ENCODE measurements at places on chromosomes 6 and 20.

GRCh38 chr6:113464960-113465359 lies 392.2 kb upstream of the MARCKS start:
- DNase-seq: no peak

- no peak for DNase-seq
Observed at GRCh38 chr20:1338801-1339200, 9.9 kb upstream of the SDCBP2 start.

DNA sequence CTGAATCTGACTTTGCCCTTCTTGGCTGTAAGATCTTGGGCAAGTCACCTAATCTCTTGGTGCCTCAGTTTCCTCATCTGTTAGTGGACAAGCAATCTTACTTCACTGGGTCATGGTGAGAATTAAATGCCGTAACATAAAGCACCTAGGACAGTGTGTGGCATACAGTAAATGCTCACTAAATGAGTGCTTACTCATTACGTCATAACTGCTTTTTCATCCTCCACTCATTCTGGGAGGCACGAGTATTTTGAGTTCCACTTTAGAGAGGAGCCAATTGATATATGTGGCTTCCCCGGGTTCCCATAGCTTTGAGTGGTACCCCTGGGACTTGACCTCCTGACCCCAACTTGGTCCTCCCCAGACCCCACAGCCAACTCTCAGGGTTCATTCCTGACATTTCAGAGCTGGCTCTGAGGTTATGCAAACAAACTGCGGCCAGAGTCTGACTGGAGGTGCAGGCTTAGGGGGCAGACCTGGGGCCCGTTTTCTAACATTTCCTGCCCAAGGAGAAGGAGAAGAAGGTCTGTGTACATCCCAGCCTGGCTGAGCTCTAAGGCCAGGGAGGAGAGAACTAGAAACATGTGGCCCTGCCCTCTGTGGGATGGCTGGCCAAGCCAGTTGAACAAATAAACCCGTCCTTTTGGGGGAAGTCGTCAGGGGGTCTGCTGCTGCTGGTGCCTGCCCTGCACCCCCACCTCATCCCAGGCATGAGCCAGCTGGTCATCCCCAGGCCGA lies 5.8 kb downstream of the ANGPT4 start:
- DNase-seq: no peak

DNA sequence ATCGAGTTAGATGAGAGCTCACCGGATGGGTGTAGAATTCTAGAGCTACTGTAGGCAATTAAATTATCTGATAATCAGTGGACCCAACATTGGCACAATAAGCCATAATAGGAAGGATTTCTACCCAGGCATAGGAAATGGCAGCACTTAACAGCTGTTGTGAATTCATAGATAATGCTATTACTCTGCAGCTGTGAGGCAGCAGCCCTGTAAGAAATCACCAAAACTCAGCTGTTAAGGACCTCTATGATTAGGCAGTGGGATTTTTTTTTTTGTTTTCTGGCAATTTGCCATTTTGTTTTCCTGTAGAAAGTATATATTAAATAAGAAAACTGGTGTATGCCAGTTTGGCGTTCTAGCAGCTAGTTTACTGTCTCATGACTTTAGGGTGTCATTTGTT lies 609.1 kb upstream of the SLC35B3 start:
- DNase-seq: no peak

DNA sequence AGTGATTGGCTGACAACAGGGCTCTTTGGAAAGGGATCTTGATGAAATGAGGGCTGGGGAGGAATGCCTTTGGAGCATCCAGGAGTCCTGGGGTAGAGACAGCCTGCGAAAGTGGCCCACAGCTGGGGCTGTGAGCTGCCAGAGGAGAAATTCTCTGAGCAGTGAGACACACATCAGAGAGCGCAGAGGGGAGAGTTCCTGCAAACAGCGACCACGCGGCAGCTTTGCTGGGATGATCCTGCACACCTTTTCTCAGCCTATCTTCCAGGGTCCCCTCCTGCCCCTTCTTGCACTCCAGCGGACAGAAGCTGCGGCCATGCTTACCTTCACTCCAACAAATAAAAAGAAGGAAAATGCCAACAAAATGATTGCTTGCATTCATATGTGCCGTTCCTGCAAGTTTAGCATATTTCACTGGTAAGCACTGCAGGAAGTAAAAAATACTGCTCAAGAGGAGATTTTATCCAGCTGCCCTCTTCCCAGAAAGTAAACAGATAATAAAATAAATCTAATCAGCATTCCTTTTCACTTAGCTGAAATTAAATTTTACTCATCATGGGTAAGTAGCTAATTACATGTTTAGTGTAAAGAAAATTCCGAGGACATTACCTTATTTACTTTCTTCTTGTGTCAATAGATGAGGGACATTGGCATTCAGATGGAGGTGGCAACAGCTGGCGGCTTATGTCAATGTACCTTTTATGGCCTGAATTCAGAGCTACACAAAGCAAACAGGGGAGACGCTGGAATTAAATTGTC lies 339.9 kb upstream of the ARID1B start:
- no peak for DNase-seq

- DNase-seq: no peak
Observed at GRCh38 chr20:9392892-9393857, 121.2 kb upstream of the LAMP5 start.

DNA sequence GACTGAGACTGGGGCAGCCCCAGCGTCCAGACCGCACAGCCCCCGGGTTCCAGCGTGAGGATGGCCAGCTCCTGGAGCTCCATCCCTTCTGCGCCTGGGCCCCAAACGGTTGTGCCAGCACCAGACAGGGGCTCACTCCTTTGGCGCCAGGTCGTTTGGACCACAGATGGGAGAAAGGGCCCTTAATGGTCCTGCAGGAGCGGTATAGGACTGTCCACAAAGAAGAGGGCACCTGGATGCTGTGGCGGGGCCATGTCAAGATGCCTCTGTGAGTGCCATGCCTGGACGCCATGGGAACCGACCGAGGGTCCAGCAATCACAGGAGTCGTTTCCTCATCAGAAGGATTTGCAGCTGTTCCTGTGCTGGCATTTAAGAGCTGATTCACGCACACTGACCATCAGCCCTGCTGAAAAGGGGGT lies 82.7 kb downstream of the DLL1 start:
- no peak for DNase-seq

DNA sequence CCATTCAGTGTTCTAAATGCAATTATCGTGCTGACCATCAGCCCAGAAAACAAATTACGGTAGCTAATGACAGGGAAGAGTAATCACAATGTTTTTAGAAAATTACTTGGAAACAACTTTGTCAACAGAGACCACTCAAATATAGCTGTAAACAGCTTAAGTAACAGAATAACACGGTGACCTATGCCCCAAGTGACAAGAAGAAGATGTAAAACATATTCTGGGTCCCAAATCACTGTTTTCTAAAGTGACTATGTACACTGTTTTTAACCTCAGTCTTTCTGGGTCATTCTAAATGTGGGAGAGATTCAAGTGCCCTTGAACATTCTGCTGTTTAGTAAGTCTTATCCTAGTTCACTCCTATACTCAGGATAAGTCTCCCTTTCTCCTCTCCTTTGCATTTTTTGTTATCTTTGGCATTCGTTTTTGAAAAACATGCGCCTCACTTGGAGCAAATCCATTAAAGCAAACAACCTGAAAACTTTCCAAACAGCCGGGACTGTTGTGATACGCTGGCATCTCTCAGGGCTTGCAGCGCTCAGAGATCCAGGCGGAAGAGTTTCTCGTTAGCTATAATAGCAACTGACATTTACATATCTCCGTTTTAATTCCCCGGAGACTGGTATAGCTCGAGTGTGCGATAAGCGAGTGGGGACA lies 114.5 kb upstream of the SOX4 start:
- no peak for DNase-seq

DNA sequence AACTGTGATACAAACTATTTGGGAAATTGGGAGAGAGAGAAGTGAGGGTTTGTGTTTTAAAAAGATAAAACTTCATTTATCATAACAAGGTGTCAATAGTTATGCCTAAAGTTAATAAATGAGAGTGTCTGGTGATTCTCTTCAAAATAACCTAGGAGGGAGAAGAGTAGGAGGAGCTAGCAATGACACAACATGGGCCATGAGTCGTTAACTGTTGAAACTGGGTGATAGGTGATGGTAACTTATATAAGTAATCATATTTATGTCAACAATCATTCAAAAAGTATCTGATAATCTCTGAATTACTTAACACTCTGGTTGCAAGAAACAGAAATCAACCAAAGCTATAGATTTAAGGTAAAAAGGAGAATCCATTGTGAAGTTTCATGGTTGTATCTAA lies 46.8 kb upstream of the INSM1 start:
- DNase-seq: no peak

DNA sequence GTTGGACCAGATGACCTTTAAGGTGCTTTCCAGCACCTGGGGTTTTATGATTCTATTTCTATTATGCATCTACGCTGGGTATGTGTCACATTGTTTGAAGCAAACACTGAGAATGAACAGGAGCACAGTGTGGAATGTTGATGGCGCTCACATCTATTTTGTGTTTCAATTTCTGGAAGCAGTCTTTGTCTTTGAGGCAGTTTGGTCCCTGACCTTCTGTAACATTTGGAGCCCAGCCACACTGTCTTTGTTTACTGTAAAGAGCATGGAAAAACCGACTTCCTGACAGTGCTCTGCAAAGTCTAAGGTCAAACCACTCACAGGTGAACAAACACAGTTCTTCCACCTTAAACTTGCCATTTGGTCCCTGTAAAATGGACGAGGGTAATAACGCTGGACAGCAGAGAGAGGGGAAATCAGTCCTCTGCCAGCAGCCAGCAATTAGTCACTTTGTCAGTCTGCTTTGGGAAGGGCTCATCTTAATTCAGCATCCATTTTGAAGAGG lies 155.5 kb downstream of the PRL start:
- no peak for DNase-seq

DNA sequence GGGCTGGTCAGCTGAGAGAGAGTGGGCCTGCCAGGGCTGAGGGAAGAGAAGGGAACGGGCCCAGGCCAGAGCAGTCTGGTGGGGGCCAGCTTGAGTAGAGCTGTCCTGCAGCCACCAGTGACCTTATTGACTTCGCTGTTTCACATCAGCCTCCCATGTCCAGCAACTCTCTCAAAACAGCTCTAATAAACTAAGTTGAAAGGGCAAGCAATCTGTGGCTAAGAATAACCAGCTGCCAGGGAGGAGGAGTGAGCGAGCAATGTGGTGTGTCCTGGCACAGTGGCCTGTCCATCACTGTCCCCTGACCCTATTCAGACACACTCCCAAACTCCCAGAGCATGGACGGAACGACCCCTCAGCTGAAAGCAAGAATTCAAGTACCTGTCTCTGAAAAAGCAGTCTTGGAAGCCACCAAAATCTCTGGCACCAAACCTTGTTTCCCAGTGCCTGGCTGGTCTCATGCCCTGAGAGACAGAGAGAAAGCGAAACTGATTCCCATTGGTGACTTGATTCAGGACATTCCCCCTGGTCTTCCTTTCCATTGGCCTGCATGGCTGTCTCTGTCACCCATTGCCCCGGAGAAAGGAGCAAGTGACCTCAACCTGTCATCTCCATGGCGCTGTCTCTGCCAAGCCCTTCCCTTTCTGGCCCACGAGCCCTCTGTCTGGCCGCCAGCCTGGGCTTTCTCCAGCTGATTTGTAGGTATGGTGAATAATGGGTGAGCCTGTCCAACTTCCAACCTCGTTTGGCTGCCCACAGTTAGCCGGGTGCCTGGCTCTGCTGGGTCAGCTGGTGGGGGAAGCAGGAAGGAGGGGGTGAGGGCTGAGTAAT lies at the start of gene DDO:
Gene DDO, minus strand, starts transcription at position 490 of the 831 bp plus-strand sequence. CDS start 2,113 bp downstream, outside the sequence.
- no peak for DNase-seq

- DNase-seq: no peak
Observed at GRCh38 chr6:83008626-83009025, 57.0 kb downstream of the UBE3D start.

DNA sequence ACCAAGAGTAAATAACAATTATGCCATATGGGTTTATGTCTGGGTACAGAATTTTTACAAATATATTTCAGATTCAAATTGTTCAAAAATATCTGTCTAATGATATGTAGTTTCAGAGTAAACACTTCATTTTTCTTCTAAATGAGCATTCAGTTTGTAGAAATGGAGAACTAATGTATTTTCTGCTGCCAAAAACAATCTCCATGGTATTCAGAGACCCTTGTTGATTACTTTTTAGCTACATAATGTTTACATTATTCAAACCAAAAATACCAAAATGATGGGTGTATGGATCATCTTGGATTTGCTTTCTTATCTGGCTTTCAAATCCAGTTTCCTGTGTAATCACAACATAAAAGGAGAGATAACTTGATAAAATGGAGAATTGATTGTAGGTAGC lies 576.0 kb upstream of the CDH4 start:
- no peak for DNase-seq

DNA sequence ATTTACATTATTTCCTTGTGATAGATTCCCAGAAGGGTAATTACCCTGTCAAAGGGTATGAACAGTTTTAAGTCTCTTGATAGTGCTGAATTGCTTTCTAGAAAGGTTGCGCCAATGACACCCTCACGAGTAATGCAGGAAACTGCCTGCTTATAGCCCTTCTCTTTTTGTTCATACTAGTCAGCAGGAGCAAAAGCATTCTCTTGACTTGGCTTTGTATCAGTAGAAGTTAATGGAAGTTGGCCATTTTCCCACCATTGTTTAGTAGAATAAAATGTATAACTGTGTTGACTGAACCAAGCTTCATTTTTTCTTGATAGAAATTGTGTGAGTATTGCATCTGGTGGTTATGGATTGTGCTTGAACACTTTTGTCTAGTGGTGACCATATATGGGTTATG lies 100.1 kb downstream of the FARS2 start:
- DNase-seq: no peak

GRCh38 chr6:165800337-165800736 lies 137.3 kb upstream of the PDE10A start:
- DNase-seq: no peak

GRCh38 chr20:48695255-48695654 lies 132.5 kb downstream of the PREX1 start:
- DNase-seq: no peak

GRCh38 chr6:78909391-78909790 lies 42.0 kb downstream of the IRAK1BP1 start:
- DNase-seq: no peak

DNA sequence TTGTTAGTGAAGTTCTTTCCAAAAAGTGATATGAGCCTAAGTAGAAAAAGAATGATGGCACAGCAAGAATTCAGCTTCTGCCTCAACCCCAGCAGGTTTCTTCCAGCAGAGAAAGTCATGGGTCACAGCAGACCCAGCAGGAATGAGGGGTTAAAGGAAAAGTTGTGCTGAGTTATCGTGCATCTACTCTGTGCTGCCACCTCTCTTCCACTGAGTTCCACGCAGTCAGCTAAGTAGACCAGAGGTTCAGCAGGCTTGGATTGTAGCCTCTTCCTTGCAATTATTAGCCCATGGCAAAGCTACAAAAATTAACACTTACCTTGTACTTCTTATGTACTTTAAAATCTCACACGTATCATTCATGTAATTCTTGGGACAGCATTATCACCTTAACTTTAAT lies 510.8 kb downstream of the PTPRT start:
- DNase-seq: no peak

GRCh38 chr6:41358503-41358902 lies 23.1 kb downstream of the NCR2 start:
- no peak for DNase-seq

- DNase-seq: no peak
Observed at GRCh38 chr6:69279805-69280204, 517.0 kb downstream of the LMBRD1 start.

- DNase-seq: no peak
Observed at GRCh38 chr6:30611150-30611855, 5.7 kb downstream of the PPP1R10 start.

GRCh38 chr6:32291543-32291942 lies 67.7 kb upstream of the NOTCH4 start:
- DNase-seq: no peak

- peak; percentile 19 for DNase-seq
Observed at GRCh38 chr20:38840894-38841470, 35.5 kb downstream of the PPP1R16B start.

- peak; percentile 71 for DNase-seq
Observed at GRCh38 chr6:32244946-32245398, 21.1 kb upstream of the NOTCH4 start.

GRCh38 chr6:1670711-1671462 lies 61.2 kb downstream of the FOXC1 start:
- no peak for DNase-seq
